GM04504 (cell line): ENCODE measurements at places on chromosomes 2 and 18.

DNA sequence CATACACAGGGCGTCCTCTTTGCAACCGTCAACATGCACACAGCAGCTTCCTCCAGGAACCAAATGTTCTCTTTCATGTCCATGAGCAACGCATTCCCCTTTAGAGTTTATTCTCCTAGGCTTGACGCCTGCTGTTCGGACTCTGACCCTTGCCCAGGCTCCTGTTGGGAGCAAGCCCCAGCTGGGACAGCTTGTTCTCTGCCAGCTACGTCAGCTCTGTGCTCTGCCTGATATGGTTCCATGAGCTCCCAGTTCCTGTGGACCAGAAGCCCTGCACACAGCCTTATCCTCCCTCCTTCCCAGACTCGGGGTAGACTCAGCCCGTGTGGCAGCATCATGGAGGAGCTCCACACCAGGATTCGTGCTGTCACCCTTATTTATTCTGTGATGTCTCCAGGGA lies 253.1 kb upstream of the PXDN start:
- no peak for DNase-seq

DNA sequence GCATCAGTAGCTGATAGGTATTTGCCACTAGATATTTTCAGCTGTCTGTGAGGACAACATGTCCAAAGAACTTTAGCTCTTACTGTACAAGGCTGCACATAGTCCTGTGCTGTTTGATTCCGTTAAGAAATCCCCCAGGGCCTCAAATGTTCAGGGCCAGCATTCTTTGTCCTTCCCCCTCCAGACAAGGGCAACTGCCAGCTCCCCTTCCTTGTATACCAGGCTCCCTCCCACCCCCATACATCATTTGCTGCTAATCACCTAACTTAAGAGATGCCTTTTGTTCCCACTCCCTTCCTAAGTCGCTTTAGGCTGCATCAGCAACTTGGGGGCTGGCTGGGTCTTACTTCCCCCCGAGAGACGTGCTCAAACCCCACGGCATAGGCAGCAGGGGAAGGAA lies 138.7 kb downstream of the CDH20 start:
- DNase-seq, result no peak

DNA sequence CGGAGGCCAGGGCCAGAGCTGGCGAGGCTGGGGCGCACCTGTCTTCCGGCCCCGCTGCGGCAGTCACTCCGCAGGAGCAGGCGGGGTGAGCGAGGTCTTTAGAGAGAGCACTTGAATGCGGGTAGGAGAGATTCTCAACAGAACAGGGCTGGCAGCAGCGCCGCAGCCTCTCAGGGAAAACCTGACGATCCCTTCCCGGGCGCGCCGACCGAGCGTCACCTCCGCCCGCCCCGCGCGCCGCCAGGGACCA lies 526 bp downstream of the PRKRA start:
- DNase-seq, result no peak

DNA sequence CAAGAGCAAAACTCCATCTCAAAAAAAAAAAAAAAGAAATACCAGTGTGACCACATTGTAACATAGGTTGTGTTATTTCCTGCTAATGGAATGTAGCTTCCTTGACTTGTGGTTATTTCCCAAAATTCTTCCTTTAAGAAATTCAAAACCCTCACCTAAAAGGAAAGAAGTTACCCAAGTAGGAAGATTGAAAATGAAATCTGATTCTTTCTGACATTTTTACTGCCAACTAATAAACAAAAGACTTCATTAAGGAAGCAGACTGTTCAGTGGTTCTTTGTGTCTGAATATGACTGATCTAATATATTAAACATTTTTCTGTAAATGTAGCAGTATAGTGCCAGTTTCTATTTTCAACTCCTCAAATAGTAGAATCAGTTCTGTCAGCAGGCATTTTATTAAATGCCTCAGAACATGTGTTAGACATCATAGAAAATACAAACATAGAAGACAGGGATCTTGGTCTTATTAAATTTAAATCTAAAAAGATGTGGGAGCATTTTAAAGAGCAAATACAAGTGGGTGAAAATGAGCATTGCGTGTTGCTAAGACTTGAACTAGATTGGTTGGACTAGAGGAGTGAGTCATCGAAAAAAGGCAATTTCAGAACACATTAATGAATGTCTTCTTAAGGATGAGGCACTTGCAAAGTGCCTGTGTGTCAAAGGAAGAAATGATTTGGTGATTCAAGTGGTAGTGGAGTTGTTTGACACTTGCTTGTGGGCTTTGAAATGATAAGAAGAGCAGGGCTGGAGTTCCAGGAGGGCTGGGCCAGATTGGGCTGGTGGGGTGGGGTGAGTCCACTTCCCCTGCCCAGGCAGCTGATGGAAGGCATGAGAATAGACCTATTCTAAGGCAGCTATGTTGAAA lies 53.4 kb downstream of the PKP4 start:
- no peak for DNase-seq

DNA sequence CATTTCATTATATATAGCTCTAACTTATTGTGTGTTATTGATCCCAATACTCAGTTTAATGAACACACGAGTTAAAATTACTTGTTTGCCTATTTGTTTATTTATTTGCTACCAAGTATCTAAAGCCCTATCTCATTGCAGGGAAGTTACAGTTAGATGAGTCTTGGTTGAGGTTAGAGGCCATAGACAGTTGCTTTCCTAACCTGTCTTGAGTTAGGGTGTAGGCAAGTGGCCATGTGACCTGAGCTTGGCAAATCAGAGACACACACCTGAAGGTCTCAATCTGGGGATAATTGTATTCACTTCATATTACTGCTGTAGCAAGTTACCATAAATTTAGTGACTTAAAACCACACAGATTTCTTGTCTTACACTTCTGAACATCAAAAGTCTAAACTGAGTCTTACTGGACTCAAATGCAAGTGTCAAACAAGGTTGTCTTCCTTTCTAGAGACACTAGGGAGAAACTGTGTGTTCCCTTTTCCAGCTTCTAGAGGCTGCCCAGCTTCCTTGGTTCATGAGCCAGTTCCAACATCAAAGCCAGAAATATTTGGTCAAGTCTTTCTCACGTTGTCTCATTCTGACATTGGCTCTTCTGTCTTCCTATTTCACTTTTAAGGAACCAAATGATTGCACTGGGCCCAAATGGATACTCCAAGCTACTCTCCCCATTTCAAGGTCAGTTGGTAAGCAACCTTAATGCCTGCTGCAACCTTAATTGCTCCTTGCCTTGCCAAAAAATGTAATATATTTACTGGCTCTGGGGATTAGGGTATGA lies 39.7 kb downstream of the COL3A1 start:
- DNase-seq, result no peak

DNA sequence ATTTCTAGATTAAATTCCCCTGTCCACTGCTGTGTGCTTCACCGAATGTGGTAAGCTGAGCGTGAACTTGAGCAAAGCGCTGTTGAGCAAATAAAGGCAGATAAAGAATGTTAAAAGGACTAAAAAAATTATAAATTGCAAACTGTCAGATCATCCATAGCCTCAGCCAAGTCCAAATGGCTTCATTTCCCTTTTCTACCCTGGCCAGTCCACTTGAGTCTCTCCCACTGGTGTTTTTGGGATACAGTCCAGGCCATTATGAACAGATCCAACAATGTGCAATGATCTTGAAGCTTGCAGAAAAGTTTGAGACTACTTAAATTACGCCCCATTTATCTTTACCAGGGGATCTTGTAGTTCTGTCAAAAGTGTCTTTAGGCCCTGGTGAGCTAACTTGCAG lies 254.6 kb upstream of the PIK3C3 start:
- no peak for DNase-seq

DNA sequence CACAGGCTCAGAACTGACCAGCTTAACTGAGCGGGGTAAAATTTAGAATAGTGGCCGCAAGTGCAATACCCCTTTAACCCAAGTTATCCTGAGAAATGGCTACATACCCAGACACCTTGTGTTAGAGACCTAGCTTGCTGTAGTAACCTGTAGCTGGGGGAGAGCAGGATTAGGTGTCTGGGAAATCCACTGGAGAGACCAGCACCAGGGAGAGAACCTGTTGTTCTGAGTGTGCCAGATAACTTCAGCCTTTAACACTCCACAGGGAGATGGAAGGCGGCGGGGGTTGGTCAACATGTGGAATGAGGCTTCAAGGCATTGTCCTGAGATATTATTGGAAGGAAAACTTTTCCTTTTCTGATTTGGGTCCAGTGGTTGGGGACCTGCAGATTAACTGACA lies 356.0 kb downstream of the PTPRM start:
- no peak for DNase-seq

GRCh38 chr18:34595690-34596089 lies 114.4 kb upstream of the DTNA start:
- no peak for DNase-seq

DNA sequence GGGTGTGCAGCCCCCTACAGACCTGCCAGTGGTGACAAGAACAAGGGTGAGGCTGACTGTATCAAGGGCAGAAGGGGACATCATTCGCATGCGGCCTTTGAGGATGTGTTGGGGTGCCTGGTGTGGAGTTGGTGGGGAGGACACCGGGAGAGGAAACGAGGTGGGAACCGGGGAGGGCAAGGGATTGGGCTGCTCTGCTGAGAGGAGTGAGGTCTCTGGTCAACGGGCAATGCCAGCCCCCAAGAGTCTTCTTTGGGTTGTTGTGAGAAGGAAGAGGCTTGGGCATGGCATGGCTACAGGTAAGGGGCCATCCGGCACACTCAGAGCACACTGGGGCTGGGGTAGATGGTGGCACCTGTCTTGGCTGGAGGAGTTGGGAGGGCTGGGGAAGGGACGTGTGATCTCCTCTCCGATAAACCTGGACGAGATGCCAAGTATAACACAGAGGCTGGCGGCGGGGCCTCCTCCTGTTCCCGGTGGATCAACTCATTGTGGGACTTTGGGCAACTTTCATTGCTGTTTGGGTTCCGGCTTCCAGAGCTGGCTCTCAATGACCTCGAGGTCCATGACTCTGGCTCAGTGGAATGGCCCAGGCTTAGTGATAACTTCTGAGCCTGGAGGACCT lies 37.0 kb downstream of the KCNF1 start:
- DNase-seq, result no peak

GRCh38 chr2:110796716-110797301 lies 64.4 kb downstream of the ACOXL start:
- no peak for DNase-seq
